Forelimb muscle (tissue), 1 donor: ENCODE measurements at places on chromosomes 6 and 20. TPM values are rescaled to one million over a fixed set of nuclear protein-coding genes. Genes with fewer than 3 reads are reported as not detected.

- no peak for DNase-seq
Measured at GRCh38 chr20:49865559-49865958, 49.8 kb downstream of the SPATA2 start.

GRCh38 chr6:46969206-46969605 lies 47.5 kb upstream of the ADGRF5 start:
- DNase-seq, result no peak

DNA sequence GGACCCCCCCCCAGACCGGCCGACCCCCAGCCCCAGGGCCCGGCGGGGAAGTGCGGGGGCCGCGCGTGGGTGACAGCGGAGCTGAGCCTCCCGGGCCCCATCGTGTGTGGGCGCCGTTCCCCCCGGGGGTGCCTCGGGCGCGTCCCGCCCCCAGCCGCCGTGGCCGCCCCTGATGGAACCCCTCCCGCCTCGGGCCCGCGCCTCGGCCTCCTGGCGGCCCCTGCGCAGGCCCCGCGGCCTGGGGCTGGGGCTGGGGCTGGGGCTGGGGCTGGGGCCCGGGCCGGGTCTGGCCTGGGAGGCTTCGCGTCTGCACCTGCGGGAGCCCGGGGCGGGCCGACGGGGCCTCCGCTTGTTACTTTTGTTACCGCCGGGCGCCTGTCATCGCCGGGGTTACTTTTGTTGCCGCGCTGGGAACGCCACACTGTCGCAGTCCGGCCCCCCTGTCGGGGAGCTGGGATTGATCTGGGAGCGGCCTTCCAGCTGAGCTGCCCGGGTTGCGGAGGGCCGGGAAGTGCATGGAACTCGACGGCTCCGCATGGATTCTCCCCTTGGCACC lies 598 bp downstream of the OGFR start:
- no peak for DNase-seq

- DNase-seq, result no peak
Measured at GRCh38 chr20:58306421-58307261, 2.9 kb upstream of the RAB22A start.

DNA sequence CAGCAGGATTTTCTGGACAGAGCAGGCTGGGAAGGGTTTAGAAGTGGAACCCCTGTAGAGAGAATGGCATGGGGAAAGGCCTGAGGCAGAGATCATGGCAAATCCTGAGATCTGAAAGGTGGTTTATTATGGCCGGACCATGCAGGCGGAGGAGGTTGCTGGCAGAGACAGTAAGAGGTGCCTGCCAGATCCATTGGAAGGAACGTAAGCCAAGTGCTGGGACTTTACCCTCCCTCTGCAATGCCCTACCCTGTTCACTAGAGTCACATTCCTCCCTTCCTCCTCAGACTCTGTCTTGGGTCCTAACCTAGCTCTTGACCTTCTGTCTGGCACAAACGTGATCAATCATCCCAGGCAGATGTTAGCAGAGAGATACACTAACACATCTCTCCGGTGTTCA lies 66.4 kb upstream of the SLC22A23 start:
- no peak for DNase-seq

GRCh38 chr6:104795363-104795762 lies 64.4 kb downstream of the HACE1 start:
- DNase-seq, result no peak

The GCNT2 gene
- polyA plus RNA-seq, result 2.9 TPM

DNA sequence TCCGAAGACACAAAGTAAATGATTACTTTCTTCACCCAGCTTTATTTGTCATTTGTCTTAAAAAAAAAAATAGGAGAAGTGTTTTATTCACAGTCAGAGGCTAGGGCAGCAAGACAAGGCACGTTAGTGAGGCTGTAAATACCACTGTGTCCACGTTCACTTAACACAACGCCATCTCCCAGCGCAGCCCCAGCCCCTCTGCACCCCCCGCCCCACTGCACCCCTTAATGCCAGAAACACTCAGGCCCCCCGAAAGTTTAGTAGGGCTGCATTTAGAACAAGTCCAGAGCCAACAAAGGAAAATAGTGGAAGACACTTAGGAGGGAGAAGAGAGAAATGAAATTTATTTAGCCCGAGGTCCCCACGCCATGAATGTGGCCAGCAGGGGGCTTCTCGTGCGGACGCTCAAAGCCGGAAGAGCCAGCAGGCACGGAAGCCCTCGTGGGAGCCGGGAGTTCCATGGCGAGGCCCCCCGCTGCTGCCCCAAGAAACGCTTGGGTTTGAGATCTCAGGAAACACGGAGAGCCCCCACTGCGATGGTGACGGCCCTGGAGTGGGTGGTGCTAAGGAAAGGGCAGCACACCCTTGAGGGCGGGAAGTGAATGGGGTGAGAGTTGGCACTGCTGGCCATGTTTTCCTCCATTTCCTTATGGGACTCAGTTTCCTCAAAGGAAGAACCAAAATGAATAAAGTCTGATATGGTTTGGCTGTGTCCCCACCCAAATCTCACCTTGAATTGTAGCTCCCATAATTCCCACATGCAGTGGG lies 50.2 kb downstream of the IYD start:
- no peak for DNase-seq

DNA sequence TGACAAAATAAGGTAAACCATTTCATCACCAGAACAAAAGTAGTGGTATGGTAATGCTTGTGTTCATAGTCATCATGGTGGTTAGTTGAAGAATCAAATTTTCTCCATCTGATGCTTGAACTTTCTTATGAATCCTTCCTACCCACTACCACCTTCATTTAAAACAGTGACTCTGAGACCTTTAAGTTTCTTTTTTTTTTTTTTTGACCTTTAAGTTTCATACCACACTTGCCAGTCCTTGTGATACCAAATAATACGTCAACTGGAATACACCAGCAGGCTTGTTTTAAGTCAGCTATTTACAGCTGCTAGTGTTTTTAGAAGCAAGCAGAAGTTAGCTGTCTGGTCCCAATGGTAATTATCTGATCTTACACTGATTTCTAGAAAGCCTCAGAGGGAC lies 413.4 kb upstream of the SOX4 start:
- DNase-seq, result no peak

The LTB gene
- polyA plus RNA-seq, result 1.1 TPM

The RIMS1 gene
- 0.75 TPM for polyA plus RNA-seq

The GNRH2 gene
- polyA plus RNA-seq, result 0.19 TPM

DNA sequence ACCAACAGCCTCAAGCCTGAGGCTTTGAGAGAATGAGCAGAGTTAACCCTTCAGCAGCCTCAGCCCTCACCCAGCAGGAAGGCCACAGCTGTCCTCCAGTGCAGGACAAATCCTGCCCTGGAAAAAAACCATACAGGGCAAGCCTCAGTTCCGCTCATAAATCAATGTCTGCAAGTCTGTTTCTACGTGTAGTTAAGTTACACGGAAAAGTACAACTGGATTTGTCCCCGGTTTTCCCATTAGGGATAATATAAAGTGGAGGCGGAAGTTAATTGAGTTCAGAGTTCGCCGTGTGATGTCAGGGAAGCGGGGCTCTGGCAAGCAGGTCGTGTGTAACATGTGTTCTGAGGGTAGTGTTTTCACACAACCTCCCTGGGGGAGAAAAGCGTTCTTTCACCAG lies 44.2 kb upstream of the EYA2 start:
- DNase-seq, result no peak

The GRIK2 gene
- 1.3 TPM for polyA plus RNA-seq

DNA sequence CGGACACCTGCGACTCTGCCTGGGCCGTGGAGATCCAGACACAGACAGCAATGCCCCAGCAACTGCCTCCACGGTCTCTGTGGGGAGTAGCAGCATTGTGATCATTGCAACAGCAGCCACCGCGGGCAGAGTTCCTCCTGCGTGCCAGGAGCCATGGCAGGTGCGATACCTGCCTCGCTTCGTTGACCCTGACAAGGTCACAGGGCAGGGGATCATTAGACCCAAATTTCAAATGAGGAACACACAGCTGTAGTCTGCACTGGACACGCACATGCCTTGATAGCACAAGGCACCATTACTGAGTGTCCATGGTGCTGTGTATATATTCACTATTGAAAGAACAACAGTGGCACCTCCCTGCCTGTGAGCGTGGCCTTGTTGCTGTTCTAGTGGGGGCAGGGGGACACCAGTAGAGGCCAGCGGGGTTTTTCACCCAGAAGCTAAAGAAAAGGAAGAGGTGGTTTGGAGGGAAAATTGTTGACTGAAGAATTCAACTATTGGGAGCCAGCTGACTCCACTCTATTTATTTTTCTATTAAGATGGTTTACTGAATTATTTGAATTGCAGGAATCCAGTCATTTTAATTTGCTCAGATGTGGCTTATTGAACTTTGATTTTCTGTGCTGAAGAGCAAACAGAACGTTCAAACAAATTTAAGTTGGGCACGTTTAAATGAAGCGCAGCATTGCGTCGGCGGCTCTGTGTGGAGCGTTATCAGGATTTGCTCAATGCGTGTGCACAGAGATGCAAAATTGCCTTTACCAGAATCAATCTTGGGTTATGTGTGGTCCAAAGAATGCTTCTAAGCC lies 60.2 kb upstream of the RPS6KA2 start:
- no peak for DNase-seq

- peak; percentile 26 for DNase-seq
Measured at GRCh38 chr6:28896505-28897368, 27.0 kb downstream of the TRIM27 start.

- DNase-seq, result no peak
Measured at GRCh38 chr6:115838216-115838615, 222.5 kb downstream of the FRK start.

DNA sequence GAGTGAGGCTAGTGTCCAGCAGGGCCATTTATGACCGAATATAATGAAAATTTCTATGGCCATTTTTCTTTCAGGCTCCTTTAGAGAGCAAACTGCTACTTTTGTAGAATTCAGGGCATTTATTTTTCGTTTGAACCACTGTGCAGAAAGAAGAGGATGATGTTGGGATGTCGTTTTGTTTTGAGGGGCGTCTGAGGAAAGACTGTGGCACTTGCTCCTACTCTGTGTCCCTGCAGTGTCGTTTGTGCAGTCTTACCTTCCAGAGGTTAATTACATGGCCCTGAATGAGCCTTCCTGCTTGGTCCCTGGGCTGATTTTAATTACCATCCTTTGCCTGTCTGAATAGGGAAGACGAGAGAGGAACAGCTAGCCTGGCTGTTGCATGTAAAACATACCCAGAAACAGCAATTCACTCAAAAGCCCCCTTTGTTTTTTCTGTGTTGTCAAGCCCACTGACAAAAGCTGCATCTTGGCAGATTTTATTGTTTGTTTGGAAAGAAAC lies 65.3 kb downstream of the CTNNBL1 start:
- DNase-seq, result no peak

The PSORS1C1 gene
- polyA plus RNA-seq, result 1.7 TPM

GRCh38 chr6:156161471-156161870 lies 615.7 kb upstream of the ARID1B start:
- DNase-seq, result no peak

DNA sequence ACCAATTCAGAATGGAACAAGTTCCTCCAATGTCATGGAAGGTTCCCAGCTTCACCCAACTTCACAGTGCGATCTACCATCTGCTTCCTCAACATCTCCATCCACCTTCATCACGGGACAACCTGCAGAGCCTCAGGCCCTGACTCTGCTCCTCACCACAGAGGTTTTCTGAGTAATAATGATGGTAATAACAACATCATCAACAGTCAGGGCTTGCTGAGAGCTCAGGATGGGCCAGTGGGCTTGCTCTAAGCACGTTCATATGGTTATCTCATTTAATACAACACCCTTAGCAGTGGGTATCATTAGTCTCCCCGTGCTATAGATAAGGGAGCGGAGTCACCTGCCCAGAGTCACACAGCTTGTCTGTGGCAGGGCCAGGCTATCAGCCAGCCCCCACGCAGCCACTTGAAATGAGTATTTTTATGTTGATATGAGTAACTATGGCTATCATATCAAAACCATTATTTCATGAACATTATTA lies 38.6 kb downstream of the PREX1 start:
- DNase-seq, result no peak

- no peak for DNase-seq
Measured at GRCh38 chr6:126376682-126377081, 36.8 kb downstream of the CENPW start.

GRCh38 chr20:52724541-52724940 lies 247.6 kb upstream of the TSHZ2 start:
- DNase-seq, result no peak

GRCh38 chr6:101537753-101538316 lies 144.3 kb downstream of the GRIK2 start:
- DNase-seq, result no peak

The LGSN gene
- not detected for polyA plus RNA-seq

DNA sequence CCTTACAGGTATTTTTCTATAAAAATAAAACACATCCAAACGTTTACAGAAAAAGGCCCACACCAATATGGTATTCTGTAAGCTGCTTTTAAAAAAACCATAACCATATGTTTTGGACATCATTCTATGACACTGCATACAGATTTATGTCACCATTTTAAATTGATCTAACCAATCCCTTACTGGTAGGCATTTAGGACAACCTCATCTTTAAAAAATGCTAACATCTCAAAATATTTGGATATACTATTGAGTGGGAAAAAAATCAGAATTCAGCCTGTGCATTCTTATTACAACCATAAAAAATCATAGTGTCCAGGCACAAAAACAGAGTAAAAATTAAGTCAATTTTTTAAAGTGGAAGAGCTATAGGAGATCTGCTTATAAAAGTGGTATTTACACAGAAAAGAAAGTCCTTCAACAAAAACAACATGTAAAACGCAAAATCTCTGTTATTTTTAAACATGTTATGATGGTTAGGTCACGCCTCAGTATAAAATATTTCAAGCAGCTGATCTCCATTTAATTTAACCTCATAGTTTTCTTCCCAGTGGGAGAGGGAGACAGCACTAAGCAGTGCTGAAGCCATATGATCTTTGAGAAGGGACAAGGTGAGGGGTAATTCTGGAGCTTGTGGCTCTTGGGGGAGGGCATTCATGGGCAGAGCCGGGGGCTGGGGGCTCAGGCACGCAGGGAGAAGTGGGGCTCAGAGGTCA lies 21.2 kb downstream of the TRAM2 start:
- no peak for DNase-seq

- DNase-seq, result no peak
Measured at GRCh38 chr6:2853769-2854395, 12.2 kb upstream of the SERPINB1 start.

GRCh38 chr6:15460110-15460727 lies 202.6 kb downstream of the DTNBP1 start:
- DNase-seq, result no peak

DNA sequence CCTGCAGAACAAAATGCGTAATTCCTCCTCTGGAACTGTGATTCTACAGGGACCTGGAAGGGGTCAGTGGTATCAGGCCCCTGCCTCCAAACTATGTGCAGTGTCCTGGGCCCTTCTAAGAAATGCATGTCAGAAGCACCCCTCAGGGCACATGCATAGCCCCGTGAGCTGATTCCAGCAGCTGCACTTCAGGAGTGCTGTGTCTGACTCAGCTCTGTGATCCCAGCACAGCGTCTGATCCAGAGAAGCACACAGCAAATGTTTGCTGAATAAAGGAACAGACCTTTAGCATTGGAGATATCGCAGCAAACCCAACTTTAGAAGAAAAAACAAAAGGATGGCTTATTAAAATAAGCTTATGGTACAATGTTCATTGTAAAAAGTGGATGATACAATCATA lies 15.8 kb upstream of the MAFB start:
- no peak for DNase-seq

- DNase-seq, result no peak
Measured at GRCh38 chr6:34673064-34673463, 23.5 kb downstream of the ILRUN start.

The BANF2 gene
- not detected for polyA plus RNA-seq

The OR2H1 gene
- not detected for polyA plus RNA-seq

The CCDC167 gene
- polyA plus RNA-seq, result 19.0 TPM

The DLK2 gene
- 2.8 TPM for polyA plus RNA-seq

- DNase-seq, result no peak
Measured at GRCh38 chr6:14498748-14499147, 381.2 kb downstream of the CD83 start.

The HSPA12B gene
- polyA plus RNA-seq, result 21.4 TPM

The LY6G6D gene
- polyA plus RNA-seq, result 0.47 TPM

The FRK gene
- 0.30 TPM for polyA plus RNA-seq

The FKBP1C gene
- 0.25 TPM for polyA plus RNA-seq

The SOX18 gene
- 10.8 TPM for polyA plus RNA-seq
